ENCODE measurements at places on chromosomes 5 and 9.
A peak's percentile ranks its signal among the peaks of the same experiment; 100 is the strongest.

DNA sequence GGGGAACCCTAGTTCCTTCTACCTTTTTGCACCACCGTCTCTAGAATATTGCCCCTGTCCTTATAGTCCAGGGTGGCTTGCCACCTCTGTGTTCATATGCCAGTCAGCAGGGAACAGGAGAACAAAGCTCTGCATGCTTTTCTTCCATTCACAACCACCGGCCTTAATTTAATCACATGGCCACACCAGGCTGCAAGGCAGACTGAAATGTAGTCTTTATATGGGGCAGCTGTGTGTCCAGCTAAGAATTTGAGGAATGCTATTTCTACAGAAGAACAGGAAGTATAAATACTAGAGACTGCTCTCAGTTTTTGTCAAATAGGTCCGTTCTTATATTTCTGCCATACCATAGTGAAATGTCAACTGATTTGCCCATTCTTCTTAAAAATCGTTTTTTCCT lies 5.8 kb downstream of the C5orf22 start:
- DNase-seq = no peak

- no peak for DNase-seq
Measured at GRCh38 chr9:22240619-22241018, 206.0 kb upstream of the DMRTA1 start.

DNA sequence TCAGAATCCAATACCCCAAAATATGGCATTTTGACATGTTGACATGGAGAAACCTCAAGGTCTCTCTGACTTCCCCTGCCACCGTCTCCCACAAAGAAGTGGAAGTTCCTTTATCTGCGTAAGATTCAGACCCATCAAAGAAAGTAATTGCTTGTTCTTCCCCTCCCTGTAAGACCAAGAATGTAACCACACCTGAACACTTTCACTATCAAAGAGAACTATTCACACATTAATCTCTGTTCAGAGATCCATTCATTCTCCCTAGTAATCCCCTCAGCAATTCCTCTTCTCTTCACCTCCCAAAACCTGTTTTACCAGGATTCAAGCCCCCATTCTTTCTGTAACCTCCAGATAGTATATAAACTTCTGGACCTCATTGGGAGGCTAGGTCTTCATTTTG lies 4.1 kb upstream of the SLC1A1 start:
- no peak for DNase-seq

DNA sequence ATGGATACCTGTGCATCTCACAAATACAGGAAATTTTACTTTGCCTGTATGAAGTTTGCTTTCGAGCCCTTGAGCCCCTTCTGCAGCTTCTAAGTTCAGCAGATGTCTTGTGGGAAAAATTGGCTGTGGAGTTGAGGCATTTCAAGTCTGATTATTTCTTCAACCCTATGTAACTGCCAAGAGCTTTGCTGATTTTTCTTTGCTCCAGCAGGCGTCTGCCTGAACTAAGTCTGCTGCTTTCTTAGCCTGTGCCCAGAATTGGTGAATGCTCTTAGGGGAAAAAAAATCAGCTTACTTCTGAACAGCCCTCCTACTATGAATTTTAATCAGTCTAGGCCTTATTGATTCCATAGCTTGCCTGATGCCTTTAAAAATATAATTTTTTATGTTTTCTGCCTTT lies 41.2 kb downstream of the RIC1 start:
- no peak for DNase-seq

- DNase-seq = no peak
Measured at GRCh38 chr5:53991942-53992341, 318.4 kb downstream of the ARL15 start.

- DNase-seq = no peak
Measured at GRCh38 chr9:111621895-111622480, 9.1 kb upstream of the DNAJC25 start.

DNA sequence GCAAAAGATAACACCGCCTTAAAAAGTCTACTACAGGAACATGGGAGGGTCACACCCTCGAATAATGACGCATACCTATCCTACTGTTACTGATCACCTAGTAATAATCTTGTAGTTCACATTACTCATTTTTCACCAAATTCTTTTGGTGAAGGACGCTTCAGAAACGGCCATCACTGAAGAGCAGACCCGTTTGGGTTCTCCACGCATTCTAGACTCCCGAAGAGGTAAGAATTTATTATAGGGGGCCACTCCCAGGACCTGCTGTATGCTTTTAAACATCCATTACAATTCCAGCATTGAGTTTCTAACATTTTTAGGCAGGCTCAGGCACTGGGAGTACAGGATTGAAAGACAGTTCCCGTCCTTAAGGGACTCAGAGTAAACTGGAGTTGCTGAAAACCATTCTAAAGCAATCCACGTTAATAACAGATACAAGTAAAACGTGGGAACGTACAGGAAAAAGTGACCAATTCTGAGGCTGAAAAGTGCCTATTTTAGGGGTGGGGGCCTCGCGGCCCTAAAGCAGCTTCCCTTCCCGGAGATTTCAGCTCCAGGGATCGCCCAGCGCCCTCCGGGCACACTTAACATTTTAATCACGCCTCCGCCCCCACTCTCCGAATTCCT lies at the start of gene FER:
Gene FER, plus strand, starts transcription at position 124 of the 627 bp plus-strand sequence. CDS start 50,286 bp downstream, outside the sequence.
- peak; percentile 35 for DNase-seq

DNA sequence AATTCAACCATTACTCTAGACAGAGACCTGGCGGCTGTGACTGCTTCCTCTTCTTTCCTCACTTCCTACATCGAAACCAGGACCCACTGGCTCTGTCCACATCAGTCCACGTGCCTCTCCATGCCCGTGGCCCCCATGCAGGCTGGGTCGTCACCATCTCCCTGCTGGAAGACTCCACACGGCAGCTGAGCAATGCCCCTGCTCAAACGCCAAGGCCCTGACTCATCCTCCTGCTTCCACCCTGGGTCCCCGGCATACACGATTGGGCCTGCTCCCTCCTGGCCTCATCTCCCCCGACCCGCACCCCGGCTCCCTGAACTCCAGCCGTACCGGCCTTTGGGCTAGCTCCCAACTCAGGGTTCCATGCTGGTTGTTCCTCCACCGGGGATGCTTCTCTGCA lies 67.2 kb upstream of the IER5L start:
- DNase-seq = no peak

DNA sequence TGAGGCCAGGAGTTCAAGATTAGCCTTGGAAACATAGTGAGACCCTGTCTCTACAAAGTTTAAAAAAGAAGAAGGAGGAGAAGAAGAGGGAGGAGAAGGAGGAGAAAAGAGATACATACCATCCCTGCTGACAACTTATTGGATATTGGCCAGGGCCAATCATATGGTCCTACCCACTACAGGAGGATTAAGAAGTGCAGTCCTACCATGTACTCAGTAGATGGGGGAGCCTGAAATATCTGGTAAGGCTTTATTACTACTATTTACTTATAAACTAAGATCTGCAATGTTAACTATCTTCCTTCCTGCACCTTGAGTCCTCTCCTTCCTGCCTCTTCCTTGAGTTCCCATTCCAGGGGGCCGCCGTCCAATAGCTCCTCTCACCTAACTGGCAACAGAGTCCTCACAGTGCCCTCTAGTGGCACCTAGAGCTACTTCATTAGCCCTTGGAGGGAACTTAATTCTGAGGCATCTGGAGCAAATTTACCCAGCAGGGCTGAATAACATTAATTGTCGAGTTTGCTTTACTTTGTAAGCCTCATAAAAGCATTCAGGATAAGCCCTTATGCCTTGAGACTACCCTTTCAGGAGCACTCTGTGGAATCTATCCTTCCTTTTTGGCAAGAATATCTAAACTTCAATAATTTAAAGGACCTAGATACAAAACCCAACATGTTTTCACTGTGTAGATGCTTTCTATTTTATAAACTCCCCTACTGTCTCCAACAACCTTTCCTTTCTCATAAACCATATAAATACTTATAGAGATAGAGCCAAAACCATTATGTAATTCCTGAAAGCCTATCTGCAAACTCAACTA lies 39.1 kb upstream of the RANBP6 start:
- DNase-seq = peak; percentile 35

Data from T follicular helper cell (primary cell).